ENCODE measurements at places on chromosomes 7 and 10.

GRCh38 chr7:111931016-111931517 lies 275.1 kb downstream of the DOCK4 start:
- no peak for DNase-seq

DNA sequence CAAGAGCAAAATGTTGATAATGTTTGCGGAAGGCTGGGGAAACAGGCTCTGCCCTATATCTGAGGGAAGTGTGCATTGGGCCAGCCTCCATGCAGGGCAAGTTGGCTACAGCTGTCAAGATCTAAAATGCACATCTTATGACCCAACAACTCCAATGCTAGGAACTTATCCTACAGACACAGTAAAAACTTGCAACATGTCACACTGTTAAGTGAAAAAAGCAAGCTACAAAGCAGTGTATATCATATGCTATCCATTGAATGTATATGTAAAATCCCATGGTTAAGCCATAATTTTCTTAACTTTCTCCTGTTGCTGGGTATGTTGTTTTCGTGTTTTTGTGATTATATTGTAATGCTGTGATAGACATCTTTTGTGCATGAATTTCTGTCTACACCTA lies 16.3 kb upstream of the KAT6B start:
- DNase-seq = no peak

GRCh38 chr10:99569253-99569939 lies 36.7 kb downstream of the NKX2-3 start:
- DNase-seq = no peak

DNA sequence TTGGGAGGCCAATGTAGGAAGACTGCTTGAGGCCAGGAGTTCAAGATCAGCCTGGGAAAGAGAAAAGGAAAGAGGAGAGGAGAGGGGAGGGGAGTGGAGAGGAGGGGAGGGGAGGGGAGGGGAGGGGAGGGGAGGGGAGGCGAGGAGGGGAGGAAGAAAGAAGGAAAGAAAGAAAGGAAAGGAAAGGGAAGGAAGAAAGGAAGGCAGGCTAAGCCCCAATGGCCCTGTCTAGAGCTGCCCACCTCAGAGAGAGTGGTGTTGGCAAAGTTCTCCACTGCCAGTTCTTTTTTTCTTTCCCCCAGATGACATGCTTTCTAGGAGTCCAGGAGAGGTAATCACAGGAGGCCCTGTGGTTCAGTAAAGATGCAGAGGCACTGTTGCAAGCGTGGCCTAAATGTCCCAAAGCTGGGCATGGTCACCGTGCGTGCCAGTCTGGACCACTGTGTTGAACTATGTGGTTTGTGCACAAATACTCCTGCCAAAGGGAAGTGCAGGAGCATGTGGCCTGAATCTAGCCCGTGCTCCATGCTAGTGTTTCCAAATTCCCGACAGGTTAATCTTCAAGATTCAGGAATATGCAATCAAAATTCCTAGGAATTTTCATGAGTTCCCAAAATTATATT lies 39.7 kb downstream of the ODAD2 start:
- no peak for DNase-seq

DNA sequence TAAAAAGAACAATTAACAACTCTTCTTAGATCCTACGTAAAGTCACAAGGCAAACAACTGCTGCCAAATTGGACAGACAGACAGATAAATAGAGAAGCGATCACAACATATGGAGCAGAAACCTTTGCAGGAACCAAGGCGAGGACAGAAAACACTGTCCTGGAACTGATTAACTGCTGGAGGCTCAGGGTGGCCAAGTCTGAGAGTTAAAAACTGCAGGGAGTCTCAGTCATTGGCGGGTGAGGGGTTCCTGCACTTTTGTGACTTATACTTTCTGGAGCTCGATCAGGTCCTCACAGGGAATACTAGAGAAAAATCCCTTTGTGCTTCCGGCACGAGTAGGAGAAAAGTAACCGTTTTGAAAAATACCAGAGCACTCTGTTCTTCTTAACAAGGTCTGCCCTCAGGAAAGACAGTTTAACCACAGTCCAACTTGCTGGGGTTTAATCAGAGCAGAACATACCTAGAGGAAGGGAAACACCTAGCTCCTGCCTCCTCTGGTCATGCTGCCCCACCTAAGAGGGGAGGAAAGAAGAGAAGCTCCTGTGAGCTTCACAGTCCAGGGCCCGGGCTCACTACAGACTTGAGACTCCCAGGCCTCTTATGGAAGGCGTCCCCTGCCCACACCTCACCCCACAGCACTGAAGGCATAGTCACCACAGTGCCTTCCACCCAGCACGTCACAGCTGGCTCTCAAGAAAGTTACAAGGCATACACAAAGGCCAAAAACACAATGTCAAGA lies 74.9 kb downstream of the LARP4B start:
- DNase-seq = no peak

DNA sequence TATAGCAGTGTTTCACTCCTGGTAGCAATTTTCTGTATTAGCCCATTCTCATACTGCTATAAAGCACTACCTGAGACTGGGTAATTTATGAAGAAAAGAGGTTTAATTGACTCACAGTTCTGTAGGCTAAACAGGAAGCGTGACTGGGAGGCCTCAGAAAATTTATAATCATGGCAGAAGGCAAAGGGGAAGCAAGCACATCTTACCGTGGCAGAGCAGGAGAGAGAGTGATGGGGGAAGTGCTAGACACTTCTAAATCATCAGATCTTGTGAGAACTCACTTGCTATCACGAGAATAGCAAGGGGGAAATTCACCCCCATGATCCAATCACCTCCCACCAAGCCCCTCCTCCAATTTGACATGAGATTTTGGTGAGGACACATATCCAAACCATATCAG lies 131.6 kb upstream of the EFCAB10 start:
- no peak for DNase-seq

- DNase-seq = no peak
These were observed 4.9 kb downstream of the PFKFB3 start for GRCh38 chr10:6207658-6208057.

DNA sequence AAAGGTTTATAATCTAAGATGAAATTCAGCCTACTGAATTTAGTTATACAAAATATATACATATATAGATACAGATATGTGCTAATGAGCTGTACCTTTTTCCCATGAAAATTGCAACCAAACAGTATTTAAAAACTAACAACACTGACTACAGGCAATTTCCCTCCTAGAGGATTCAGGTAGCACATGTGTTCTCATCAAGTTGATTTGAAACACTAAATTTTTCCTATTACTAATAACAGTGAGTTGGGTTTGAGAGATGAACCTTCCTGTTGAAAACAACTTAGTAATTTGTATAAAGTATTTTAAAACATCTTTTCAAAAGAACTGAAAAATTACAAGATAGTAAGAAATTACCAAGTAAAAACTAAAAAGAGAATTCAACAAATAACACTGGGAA lies 51.5 kb downstream of the COA1 start:
- DNase-seq = no peak

DNA sequence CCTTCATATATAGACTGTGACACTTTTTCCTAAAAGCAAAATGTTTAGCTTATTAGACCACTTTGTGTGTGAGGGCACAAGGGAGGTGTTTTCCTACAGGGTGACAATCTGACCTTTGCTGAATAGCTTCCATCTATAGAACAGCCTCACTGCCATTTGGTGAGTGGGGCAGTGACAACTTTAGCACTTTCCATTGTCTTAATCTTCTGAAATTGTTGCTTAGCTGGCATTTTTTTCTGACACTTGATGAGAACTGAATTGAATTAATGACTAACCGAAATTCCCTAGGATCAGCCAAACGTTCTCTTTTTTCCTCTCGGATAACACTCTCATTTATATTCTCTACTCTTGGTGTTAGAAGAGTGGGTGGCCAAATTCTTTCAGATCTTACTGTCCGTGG lies 30.2 kb downstream of the KDM7A start:
- no peak for DNase-seq

DNA sequence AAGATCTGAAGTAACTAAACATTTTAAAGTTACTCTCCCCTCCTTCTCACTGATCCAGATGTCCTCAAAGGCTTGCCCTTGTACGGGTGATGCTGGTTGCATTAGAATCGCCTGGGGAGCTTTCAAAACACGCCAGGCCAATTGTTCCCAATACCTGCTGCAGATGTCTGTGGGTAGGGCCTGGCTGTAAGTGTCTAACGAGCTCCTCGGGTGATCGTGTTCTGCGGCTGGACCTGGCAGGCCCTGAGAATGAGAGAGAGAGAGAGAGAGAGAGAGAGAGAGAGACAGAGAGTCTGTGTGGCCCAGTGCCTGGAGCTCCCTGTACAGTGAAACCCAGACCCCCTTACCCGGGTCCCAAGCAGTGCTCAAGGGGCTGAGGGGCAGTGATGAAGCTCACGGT lies 8.4 kb downstream of the COL13A1 start:
- no peak for DNase-seq

DNA sequence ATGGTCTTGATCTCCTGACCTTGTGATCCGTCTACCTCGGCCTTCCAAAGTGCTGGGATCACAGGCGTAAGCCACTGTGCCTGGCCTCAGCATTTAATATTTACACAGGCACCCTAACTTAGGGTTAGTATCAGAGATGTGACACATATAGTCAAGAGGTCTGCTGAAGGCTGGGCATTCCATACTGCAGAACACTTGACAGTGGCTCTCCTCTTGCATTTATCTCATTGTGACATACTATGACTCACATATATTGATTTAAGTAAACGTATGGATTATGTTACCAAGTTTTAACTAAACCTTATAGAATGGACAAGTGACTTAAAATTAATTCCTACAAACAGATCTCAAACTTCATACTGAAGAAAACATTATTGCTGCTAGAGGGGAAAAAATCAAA lies 36.6 kb downstream of the BRAF start:
- no peak for DNase-seq

GRCh38 chr7:44771358-44771757 lies 22.7 kb downstream of the ZMIZ2 start:
- DNase-seq = no peak

DNA sequence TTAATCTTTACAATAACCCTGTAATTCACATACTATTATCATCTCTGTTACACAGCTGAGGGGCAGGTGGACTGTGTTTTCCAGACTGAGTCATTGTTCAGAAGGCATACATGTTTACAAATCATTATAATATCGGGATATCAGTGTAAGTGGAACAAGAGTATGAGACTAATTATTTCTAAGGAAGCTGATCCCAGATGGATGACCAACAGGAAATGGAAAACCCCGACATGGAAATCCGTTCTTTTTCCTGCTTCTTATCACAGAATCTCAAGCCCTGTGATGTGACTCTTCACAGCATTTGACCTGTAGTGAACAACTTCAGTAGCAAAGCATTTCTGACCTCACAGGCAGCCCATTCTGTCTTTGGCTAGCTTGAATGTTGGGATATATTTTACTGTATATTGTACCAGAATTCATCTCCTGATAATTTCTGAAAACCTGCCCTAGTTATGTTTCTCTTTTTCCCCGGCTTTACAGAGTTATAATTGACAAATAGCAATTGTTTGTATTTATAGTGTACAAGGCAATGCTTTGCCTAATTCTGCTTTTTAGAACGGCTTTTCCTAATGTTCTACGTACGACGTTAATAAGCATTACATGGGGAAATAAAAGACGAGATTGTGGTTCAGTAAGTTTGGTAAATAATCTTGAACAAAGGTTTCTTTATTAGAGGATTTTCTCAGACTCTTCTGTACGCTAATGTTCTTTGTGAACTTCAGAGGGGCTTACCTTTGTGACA lies 78.6 kb upstream of the SYPL1 start:
- no peak for DNase-seq

GRCh38 chr7:50728184-50728583 lies 54.5 kb downstream of the GRB10 start:
- DNase-seq = no peak

DNA sequence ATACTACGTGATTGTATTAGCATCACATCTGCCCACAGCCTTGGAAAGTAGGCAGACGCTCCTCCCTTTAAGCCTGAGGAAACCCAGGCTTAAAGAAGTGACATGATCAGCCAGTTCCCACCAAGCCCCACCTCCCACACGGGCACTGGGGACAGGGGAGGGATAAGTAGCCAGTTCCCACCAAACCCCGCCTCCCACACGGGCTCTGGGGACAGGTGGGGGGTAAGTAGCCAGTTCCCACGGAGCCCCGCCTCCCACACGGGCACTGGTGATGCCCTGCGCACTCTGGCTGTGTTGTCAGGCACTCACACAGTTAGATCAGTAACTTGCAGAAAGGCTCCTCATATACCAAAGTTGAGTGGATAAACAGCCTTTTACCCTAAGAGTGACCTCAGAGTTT lies 606.8 kb downstream of the PTPRN2 start:
- no peak for DNase-seq

GRCh38 chr10:111175787-111176186 lies 99.0 kb downstream of the ADRA2A start:
- DNase-seq = no peak

DNA sequence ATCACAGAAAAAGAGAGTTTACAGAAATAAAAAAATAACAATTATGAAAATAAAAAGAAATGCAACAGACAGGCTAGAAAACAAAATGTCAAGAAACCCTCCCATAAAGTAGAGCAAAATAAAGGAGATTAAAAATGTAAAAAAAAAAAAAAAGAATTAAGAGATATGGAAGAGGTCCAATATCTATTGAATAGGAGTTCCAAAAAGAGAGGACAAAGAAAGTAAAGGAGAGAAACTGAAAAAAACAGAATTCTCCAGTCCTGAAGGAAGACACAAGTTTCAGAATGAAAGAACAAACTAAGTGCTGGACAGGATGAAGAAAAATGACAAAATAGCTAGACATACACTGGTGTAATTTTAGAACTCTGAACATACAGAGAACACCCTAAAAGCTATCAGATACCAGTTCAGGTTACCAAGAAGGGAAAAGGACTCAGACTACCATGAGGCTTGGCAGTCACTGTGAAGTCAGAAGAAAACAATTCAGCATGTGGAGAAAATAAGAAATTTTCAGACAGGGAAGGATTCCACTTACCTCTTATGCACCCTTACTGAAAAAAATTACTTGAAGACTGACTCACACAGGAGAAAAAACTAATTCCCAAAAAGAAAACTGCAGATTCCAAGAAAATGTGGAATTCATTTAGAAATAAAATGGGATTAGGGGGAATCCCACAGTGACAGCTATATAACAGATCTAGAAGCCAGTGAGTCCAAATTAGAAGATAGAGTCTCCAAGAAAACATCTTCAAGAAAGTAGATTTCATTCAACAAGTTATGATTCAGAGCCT lies 40.4 kb upstream of the ABLIM1 start:
- DNase-seq = no peak

DNA sequence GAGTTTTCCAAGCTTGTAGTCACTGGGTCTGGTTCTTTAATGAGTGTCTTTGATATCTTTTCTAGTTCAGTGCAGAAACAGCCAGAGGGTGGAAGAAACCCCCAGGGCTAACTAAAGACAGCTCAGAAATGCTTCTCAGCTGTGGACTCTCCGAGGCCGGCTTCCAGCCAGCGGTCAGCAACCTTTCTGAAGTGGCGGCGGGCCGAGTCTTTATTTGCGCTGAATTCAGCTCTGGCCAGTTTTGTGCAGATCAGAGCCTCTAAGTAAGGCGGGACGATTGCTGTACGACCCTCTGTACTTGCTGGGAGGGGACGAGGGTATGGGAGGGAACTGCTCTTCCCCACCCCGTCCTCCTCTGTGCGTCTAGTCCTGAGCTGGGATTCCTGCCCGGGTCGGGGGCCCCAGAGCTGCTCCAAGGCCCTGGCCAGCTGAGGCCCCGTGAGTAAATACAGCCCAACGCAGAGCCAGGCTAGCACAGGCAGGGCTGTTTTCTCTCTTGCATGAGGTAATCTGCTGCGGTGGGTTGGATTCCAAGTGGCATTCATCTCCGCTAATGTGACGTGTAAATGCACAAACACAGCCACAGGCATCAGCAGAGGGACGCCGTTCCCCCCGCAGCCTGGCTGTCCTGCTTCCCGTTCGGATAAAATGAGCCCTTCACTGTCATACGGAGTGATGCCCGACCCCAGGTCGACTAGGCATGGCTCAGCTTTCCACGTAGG lies 159.8 kb downstream of the PIP4K2A start:
- no peak for DNase-seq

Data from NCI-H187 treated with DMSO at 0.1 percent for 48 hours (cell line).